ENCODE measurements at places on chromosomes 1 and 21. TPM values are rescaled to one million over a fixed set of nuclear protein-coding genes. Genes with fewer than 3 reads are reported as not detected.
A peak's percentile ranks its signal among the peaks of the same experiment; 100 is the strongest.

DNA sequence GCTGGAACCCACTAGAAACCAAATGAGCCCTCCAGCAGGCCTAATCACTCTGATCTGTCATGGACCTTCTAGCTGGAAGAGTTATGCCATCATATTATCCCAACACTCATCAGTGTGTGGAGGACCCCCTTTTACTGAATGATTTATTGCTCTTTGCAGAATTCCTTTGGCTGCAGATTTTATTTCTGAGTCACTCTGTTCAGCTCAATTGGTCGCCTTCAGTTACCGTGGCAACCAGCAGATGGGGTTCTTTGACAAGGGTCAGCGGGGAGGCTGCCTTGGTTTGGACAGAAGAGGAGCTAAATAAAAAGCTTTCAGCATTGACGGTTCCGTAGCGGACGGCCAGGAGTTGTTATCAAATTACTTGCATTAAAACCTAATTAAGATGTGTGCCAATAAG is 220.1 kb downstream of the SDCCAG8 start:
- DNase-seq, result peak; percentile 22

- DNase-seq, result peak; percentile 97
These were observed 104.9 kb upstream of the SOD1 start for GRCh38 chr21:31554511-31555022.

DNA sequence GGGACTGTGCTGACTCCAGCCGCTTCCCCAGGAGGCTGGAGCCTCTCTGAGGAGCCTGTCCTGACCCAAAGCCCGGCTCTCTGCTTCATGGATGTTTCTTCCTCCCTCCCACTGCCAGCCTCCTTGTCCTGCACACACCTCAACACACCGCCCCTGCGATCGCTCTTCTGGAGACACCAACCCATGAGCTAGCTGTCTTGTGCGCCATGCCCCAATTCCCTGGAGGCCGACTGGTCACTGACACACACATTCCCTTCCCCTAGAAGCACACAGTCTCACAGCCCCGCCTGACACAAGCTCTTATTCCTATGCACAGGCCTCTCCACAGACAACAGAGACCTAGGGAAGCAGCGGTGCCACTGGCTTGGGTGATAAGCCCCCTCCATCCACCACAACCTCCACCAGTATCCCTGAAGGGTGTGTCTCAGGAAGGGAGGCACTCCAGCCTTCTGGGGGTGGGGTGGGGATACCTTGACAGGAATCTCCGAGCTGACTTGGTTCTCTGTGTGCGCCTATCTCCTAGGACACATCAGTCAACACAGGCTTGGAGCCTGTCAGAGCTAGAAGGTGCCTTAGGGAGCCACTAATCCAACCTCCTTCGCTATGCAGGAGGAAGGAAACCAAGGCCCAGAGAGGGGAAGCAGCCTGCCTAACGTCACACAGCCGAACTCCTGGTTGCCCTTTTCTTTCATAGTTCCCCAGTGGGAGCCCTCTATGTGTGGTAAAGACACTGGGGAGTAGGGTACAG is 31.1 kb downstream of the AHDC1 start:
- DNase-seq, result no peak

DNA sequence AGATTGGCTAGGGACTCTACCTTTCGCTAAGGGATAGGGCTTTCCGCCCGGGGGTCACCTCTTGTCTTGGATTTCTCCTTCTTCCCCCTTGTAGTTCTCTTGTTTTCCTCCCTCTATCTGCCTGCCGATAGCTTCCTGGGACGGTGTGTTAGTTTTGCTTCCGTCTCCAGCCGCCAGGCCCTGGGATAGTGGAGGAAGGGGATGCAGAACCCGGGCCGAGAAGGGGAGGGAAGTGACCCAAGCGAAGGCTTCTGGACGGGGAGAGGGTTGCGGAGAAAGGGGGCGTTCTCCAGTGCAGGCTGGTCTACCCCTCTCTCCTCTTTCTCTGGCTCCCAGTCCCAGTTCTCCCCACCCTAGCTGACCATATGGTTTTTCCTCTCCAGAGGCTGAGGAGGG is 871 bp downstream of the TUFT1 start:
- no peak for DNase-seq

- no peak for DNase-seq
These were observed 36.3 kb upstream of the NFASC start for GRCh38 chr1:204834336-204834735.

DNA sequence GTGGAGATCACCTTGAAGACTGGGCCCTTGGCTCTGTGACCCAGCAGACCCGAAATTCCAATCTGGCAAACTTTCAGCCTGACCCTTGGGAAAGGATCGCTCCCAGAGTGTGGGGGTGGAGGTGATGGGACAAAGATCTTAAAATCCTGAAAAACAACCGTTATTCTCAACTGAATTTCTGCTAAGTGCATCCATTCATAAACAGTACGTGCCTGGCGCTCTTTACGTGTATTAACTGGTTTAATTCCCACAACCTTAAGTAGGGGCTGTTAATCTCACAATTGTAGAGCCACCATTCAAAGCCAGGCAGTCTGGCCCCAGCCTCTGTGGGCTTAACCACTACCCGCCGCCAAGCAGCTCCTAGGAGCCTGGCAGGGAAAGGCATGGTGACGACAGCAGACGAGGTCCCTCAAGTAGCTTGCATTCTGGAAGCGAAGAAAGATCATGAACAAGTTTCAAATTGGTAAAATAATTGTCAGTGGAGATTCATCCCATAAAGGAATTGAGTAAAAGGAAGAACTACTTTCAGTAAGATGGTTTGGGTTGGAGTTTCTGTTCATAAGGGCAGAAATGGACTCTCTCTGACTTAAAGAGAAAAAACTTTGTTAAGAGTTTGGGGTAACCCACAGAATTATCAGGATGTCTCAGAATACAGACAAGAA is 11.4 kb upstream of the RGS16 start:
- DNase-seq, result no peak

- no peak for DNase-seq
These were observed 141.1 kb upstream of the RUNX1 start for GRCh38 chr21:35190201-35190701.

GRCh38 chr1:220527279-220527907 is 543 bp upstream of the MARK1 start:
- peak; percentile 6 for DNase-seq

DNA sequence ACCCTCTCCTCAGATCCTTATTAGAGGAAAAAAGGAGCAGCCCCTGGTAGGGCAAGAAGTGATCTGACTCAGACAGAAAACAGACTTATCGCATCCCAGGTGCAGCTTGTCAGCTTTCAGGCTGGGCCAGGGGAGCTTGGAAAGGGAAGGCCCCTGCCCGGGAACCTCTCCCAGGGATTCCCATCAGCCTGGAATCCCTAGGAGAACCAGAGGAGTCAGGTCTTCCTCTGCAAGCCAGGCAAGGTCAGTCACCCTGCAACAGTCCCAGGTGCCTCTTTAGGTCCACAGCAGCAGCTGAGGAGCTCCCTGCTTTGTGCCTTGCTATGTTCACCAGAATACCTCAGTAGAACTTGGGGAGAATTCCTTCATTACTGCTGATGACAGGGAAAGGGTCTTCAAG is 2.9 kb upstream of the PRAMEF12 start:
- no peak for DNase-seq

DNA sequence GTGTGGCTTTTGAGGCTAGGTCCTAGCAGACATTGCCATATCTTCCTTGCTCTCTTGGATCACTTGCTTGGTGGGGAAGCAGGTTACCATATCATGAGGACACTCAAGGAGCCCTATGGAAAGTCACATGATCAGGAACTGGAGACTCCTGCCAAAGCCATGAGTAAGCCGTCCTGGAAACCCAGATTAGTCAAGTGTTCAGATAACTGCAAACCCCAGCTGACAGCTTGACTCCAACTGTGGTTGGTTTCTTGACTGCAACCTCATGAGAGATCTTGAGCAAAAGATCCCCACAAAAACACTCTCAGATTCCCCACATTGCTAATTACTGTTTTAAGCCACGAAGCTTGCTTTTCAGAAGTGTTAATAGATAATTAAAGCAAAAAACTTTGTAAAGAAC is 58.6 kb downstream of the CACNA1E start:
- no peak for DNase-seq

GRCh38 chr21:44834951-44835646 is 17.2 kb upstream of the SUMO3 start:
- DNase-seq, result no peak

GRCh38 chr1:113219377-113219776 is 146.4 kb downstream of the LRIG2 start:
- peak; percentile 15 for DNase-seq

DNA sequence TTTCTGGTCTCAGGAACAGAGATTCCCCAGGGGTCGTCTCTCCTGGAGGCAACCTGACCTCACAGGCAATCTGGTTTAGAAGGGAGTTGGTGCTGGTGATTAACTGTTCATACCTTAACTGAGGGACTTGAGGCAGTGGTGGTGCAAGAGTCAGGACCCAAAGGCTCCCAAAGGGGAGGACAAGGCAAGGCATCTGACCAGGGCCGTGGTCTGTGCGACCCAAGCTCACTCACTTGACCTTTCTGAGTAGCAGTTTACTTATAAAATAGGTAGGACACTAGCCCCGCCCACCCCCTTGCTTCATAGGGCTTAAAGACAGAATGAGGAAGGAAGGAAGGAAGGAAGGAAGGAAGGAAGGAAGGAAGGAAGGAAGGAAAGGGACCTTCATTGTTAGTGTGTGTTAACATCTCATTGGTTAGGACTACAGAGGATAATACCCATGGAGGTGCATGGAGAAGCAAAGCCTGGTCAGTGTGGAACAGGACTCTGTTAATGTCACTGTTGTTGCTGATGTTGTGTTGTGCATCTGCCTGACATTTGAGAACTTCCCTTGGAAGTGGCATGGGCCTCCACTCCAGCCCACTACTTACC is 4.6 kb upstream of the KCNA2 start:
- no peak for DNase-seq

DNA sequence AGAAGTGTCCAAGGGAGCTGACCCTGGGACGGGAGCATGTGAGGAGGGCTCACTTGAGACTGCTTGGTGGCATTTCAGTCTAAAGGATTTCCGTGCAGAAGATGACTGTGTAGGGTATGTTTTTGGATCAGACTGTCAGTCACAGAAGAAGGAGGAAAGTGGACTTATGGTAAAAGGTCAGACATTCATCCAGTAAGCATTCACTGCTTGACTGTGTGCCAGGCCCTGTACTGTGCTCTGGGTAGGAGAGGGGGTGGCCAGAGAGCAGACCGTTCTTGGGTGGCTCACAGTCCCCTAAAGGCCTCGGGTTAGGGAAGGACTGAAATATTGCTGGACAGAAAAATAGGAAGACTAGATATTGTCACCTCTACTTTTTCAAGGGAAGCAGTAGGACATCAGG is 2.1 kb upstream of the SERINC2 start:
- no peak for DNase-seq

DNA sequence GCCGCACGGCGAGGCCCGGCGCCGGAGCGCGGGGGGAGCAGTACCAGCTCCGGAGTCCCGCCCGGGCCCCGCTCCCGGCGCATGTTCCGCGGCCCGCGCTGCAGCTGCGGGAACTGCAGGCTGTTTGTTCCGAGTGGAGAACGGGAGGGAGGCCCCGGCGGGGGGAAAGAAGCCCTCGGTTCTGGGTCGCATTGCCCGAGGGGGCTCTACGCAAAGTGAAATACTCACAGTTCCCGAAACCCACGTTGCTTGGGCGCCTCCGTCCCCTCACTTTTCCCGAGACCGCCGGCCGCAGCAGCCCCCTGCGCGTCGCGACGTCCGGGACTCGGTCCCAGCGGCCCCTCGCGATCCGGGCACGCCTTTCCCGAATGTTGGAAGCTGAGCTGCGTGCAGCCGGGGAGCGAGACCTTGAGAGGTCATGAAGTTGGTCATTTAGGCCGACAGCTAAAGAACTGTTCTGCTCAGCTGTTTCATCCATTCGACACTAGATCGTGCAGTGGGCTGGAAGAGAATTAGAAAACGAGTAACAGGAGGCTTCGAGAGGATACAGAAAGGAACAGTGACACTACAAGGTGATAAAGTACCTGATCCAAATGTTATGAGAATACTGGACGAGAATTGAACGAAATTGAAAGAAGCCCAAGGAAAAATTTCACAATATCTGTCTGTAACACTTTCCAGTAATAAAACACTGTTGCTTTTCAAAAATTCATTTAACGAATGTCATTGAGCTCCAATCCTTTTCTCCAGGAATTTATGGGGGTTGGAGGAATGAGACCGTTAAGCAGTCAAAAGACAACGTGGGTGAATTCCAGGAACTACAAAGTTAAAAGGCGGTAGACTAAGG is 657 bp upstream of the LIN9 start:
- peak; percentile 30 for DNase-seq

GRCh38 chr1:61244114-61244513 is 161.8 kb downstream of the NFIA start:
- DNase-seq, result no peak

- no peak for DNase-seq
These were observed 70.5 kb upstream of the GADD45A start for GRCh38 chr1:67614511-67614934.

GRCh38 chr1:6224718-6225117 is 11.0 kb downstream of the ICMT start:
- no peak for DNase-seq

Gene MRPL39
- 45.2 TPM for total RNA-seq

Gene RASSF5
- total RNA-seq, result 0.56 TPM

Gene CCDC24
- total RNA-seq, result 5.1 TPM

Gene CCDC185
- not detected for total RNA-seq

Gene ODF2L
- 27.3 TPM for total RNA-seq

Gene SLC9A1
- total RNA-seq, result 2.4 TPM

Gene OLFM3
- not detected for total RNA-seq

Gene TCHHL1
- not detected for total RNA-seq

Gene TNFRSF9
- not detected for total RNA-seq

Gene AMY1B
- not detected for total RNA-seq

Gene OR13G1
- total RNA-seq, result not detected

Gene FMO4
- 5.9 TPM for total RNA-seq

Gene MFAP2
- total RNA-seq, result 1.4 TPM

Gene PGLYRP4
- total RNA-seq, result not detected

Data from SK-MEL-5 (cell line).